Activated CD8-positive, alpha-beta T cell treated with anti-CD3 and anti-CD28 coated beads for 36 hours (primary cell): ENCODE measurements at places on chromosomes 7 and 10. TPM values are rescaled to one million over a fixed set of nuclear protein-coding genes. Genes with fewer than 3 reads are reported as not detected.

DNA sequence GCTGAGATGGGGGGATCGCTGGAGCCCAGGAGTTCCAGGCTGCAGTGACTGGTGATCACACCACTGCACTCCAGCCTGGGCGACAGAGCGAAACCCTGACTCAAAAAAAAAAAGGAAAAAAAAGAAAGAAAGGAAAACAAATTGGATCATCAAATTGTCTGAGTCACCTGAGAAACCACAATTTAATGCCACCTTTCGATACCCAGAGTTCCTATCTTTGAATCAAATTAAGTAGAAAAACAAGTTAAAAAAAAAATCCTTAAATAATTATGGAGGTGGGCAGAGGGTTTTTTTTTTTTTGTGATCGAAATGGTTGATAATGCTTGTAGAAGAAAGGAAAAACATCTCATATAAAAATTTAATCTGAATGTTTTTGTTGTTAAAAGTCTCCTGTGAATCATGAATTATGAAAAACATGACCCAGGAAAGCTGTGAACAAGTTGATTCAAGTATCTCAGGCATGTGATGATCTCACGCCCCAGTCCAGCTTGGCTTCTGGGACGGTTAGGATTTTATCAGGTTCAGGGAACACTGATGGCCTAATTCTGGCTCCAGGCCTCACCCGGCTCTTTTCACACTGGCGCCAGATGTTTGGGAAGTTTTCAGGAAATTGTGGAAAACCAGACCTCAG, 25.3 kb upstream of the CUX1 start:
- DNase-seq, result no peak

DNA sequence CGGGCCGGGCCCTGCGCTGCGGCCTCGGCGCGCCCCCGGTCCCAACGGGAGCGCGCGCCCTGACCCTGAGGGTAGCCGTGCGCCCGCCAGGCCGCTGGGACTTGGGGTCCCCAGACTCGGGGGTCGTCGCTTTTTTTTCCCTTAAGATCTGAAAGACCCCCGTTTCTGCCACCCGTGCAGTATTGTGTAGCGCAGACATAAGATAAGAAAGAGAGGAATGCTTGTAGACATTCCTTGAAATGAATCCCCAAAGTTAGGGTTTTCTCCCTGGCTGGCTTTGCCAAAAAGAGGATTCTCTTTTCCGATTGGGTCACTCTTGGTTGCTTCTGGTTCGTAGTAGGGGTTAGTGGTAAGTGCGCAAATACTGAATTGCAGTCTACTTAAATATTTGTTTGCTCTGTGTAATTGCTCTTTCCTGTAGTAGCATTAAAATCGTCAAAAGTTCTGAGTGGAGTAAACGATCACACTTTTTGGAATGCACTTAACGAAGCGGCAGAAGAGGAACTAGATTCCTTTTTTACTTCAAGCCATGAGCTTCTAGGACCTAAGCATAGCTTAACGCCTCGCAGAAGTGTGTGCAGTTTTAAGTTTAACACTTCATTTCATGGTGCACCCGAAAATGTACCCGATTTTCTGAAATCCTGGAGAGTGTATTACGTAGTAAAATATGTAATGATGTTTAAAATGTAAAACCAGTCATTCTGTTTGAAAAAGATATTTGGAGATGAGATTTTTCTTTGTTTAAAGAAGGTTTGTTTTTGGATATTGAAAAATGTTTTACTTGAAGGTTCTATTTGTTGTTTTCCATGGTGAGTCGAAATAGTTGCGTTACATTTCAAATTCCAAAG, 1.3 kb downstream of the CUL1 start:
- no peak for DNase-seq

The POLR3A gene
- total RNA-seq, result 17.5 TPM

The FMC1 gene
- total RNA-seq, result 9.9 TPM

The CPA2 gene
- not detected for total RNA-seq

The DNAH11 gene
- 2.3 TPM for total RNA-seq

The NRG3 gene
- not detected for total RNA-seq
